ENCODE measurements at places on chromosomes 6 and 20.

DNA sequence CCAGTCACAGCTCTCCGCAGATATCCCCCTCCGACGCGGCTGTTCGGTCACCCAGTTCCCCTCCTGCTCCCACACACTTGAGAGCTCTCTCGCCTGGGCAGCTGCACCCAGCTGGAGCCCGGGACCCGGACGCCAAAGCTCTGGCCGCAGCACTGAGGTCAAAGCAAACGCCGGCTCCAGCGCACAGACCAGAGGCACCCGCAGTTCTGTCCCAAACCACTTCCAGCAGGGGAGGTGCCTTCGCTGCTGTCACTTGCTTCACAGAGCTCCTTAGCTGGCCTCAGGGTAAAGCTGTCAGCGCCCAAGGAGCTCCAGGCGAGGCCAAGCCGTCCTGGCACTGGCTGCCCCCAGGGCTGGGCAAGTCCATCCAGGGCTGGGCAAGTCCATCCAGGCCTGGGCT is 27.9 kb downstream of the SLC2A4RG start:
- DNase-seq, result no peak

DNA sequence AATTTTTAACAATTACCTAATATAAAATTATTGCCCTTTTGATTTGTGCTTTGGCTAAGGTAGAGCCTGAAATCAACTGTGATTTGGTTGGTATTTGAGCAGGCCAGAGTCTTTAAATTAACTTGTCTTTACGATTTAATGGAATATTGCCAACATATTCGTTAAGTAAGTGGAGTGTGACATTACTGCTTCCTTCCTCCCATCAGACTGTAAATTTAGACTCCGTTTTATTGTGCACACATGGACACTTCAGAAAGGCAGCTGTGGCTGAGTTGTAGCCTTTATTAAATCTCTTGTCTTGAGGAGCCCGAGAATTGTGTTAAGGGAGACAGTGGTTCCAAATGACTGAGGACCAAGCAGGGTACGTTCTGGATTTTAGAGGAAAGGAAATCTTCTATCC is 57.4 kb downstream of the CAP2 start:
- no peak for DNase-seq

- no peak for DNase-seq
These were observed 2.8 kb upstream of the CEP43 start for GRCh38 chr6:166996406-166996805.

- no peak for DNase-seq
These were observed 62.9 kb downstream of the SSR1 start for GRCh38 chr6:7249946-7250643.

- DNase-seq, result no peak
These were observed 165.0 kb downstream of the VEGFA start for GRCh38 chr6:43934803-43935602.

DNA sequence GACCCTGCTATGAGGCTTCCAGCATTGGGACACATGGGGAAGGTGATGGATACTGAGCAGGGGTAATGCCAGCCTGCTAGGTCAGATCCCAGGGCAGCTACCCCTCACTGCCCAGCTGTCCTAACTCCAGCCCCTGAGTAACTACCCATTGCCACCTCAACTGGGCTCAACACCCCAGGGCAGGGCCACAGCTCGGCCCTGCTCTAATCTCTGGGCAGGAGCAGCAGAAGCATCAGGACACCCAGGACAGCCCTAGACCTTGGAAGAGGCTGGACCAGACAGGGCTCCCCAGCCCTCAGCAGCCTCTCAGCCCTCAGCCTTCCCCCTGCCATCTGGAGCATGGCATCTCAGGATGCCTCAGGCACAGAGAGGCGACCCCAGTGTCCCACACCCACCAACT is 67.4 kb upstream of the TOP1 start:
- no peak for DNase-seq

GRCh38 chr6:111480988-111481822 is 1.8 kb downstream of the REV3L start:
- no peak for DNase-seq

- DNase-seq, result no peak
These were observed 10.8 kb downstream of the GSTA4 start for GRCh38 chr6:52984247-52984646.

GRCh38 chr20:25654487-25654886 is 30.7 kb upstream of the NANP start:
- no peak for DNase-seq

DNA sequence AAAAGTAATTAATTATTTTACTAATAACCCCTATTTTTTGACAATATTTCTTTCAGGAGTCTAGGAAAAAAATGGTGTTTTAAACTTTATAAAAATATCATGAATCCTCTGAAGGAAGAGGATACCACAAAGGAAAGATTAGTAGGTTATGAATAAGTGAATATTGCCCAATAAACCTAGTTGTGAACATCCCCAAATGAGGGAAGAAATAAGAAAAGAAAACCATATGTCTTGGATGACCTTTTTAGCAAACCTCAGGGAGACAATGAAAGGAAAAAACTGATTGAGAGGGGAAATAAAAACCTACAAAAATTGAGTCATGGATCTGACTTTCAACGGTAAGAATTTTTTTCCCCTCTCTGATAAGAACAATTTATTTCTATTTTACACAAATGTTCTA is 34.4 kb downstream of the TENT5A start:
- no peak for DNase-seq

- DNase-seq, result no peak
These were observed 38.7 kb downstream of the SCP2D1 start for GRCh38 chr20:18852318-18852717.

All from GM12864 (cell line).